ENCODE measurements at places on chromosomes 7 and 10.
A peak's percentile ranks its signal among the peaks of the same experiment; 100 is the strongest.

DNA sequence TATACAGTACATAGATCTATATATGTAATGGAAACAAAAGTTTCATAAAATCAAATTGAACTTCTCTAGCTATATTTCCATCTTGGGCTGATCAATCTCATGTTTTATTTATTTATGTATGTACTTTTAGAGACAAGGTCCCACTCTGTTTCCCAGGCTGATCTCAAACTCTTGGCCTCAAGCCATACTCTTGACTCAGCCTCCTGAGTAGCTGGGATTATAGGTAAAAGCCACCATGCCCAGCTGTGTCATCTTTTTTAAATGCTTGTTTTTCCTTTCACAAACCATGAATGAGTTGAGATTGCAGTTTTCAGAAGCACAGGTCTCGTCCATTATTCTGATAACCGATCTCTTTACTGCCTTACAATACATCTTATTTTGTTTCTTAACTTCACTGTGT lies 400.9 kb downstream of the KCNMA1 start:
- DNase-seq, result no peak

DNA sequence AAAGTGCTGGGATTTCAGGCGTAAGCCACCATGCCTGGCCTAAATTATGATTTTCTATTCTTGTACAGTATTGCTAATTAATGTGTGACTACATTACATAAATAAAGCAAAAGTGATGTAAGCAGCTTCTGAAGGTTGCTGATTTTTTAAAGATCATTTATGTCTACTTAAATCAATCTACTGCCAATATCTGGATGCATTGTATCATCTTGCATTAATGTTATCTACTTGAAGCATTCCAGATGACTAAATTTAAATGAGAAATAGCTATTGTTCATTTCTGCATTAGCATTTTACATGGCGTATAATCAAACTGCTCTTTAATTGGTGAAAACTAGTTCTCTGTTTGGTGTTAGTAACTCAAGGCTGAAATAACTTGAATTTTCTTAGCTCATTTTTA lies 37.1 kb upstream of the HIBADH start:
- no peak for DNase-seq

DNA sequence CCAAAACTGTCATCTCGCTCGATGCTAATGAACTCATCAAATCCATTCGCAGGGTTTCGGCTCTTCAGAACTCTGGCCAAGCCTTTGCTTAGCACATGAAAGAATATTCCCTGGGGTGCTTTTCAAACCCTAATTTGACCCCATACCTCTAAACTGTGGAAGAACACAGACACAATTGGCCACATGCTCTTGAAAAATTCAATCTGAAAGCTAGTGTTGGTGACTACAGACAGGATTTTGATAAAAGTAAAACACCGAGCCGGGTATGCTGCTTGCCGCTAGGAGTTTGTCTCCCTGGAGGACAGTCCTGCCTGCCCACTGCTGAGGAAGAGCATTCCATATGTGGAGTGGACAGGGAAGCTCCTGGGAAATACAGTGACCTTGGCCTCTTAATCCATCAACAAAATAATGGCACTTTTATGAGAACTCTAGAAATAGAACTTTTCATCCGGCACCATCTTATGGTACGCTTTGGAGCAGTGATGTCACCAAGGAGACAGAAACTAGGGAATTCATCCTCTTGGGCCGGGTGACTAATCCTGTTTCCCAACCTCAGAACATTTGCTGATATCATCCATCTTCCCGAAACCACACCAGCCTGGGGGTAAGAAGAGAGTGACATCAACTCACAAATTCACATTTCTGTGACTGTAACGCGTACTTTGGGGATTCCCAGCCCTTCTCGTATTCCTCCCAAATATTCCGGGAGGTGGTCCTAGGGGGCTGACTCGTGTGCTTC lies 34.2 kb downstream of the MTURN start:
- no peak for DNase-seq

GRCh38 chr10:112666094-112666493 lies 219.1 kb downstream of the VTI1A start:
- no peak for DNase-seq

- DNase-seq, result no peak
Measured at GRCh38 chr10:48885376-48885775, 54.3 kb downstream of the LRRC18 start.

DNA sequence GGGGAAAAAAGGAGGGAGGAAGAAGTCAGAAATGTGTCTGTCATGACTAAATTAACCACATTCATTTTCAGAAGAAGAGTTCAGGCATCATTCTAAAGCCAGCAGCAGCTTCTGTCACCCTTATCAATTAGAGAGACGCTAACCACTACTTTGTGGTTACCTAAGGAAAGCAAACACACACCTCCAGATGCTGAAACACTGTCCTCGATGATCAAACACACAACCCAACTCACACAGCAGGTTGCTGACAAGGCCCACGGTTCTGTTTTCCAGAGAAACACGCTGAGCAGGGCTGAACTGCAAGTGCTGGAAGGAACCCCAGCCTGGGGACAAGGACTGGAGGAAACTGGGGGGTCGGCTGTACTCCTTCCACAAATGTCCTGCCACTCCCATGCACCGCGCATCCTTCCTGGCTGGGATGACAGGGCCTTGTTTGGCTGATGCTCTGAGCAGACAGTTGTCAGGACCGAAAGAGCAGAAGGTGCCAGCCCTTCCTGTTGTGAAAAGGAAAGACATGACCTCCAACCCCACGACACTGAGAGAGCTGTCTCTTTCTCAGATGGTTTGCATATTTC lies 36.6 kb downstream of the PRKCQ start:
- DNase-seq, result peak; percentile 54

GRCh38 chr7:94396596-94396995 lies 1.9 kb downstream of the COL1A2 start:
- DNase-seq, result no peak

- no peak for DNase-seq
Measured at GRCh38 chr10:48671914-48672595, 12.6 kb upstream of the WDFY4 start.

DNA sequence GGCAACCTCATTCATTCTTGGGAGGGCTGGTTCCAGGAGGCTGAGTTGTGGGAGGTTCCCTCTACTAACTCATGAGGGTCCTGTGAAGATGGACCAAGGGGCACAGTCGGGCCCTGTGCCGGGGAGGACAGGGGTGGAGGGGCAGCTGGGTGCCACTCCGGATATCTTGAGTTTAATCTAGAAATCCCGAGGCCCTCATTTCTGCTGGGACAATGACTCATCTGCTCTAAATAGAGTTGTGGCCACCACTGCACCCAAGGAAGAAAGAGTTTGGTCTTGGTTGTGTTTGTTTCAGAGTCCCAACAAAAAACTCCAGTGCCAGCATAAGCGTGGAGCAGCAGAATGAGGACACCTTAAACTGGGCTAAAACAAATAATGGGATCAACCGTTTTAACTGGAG lies 82.4 kb downstream of the EBF3 start:
- no peak for DNase-seq

DNA sequence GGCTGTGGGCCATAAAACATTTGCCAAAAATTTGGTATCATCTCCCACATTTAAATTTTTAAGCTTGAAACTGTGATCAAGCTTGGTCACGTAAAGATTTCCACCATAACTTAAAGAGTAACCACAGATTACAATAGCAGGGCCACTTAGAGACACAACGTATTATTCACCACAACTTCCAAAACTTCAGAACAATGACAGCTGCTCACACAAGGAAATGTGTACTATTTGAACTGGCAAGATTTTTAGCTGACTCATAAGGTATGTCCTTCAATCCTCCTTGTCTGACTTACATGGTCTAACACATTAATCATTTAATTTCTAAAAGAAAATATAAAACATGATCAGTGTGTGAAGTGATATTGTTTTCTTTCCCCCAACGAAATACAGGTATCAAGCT lies 234.5 kb downstream of the PARD3 start:
- no peak for DNase-seq

DNA sequence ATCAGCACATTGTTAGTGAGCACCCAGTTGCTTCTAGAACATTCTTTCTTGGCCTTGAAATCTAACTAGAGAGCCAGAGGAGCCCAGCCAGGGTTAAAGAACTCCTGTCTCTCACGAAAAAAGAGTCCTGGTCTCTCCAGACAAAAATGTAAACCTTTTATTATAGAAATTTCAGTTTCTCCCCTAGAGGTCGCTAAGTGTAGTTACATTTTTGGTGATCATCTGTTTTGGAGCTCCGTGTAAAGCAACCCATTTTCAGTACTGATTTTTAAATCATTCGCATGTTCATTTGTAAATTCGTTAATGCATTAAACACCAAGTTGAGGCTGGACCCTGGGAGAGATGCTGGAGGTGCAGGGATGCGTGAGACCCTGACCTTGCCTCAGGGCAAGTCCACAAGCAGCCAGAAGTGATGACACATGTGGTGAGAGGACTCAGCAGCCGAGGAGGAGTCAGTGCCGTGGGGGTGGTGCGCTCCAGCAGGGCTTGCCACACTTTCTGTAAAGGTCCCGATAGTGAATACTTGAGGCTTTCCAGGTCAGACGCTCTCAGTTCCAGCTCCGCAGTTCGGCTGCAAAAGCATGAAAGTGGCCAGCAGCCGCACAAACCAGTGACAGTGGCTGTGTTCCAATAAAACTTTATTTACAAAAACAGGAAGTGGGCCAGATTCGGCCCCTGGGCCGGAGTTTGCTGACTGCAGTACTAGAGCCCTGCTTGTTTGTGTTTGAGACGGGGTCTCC lies 578.6 kb upstream of the FOXK1 start:
- no peak for DNase-seq

GRCh38 chr7:157589680-157590079 lies 252.9 kb downstream of the DNAJB6 start:
- DNase-seq, result no peak

GRCh38 chr10:79072994-79073645 lies 4.4 kb downstream of the ZMIZ1 start:
- no peak for DNase-seq

GRCh38 chr10:125846894-125847293 lies 23.5 kb downstream of the BCCIP start:
- no peak for DNase-seq

- no peak for DNase-seq
Measured at GRCh38 chr10:76736392-76736791, 901.2 kb downstream of the KCNMA1 start.

DNA sequence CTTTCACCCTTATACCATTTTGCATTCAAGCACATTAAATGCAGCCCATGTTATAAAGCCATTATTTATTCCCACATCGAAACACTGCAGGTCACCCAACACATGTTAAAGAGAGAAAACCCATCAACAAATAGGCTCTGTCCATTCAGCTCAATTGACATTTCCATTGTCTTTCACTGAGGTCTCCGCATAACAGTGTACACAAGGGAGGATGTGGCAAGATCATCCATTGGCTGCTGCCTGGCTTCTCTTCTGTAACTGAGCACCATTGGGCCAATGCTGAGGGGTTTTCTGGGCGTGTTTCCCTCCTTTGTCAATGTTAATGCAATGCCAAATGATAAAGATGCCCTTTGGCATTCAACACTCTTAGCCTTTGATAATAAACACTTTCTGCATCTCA lies 278.1 kb upstream of the SP4 start:
- DNase-seq, result no peak

GRCh38 chr10:99782447-99783286 lies at the start of gene ABCC2:
TSS of gene ABCC2 (plus strand) at chr10:99782640. CDS start at chr10:99782845, 205 bp downstream.
- no peak for DNase-seq

DNA sequence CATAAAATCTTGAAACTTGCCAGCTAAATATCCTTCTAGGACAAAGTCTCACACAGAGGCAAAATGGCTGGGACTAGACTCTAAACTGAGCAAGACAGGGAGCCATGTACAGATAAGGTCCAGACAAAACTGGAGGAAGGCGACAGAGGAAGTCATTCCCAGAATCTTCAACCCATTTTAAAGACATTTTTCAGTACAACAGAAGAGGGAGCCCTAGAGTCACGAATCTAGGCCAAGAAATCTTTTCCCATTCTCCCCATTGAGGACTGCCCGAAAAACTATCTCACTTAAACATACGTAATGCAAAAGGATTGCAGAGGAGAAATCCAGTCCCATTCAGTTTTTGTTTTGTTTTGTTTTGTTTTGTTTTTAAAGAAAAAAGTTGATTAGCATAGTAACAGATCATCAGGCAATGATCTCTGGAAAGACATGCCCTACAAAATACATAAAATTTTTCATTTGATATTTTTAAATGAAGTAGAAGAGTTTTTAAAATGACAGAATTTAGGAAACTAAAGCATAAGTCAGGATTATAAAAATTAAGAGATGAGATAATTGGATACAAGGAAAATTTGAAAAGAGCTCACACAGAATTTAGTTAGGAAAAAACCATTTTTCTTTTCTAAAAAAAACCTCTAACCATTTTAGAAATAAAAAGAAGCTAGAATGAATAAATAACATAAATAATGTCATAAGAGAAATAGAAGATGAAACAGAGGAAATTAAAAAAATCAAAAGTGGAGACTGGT lies 16.9 kb upstream of the PRF1 start:
- no peak for DNase-seq

GRCh38 chr7:150879345-150879744 lies 27.0 kb downstream of the AOC1 start:
- no peak for DNase-seq

GRCh38 chr10:14884082-14884481 lies 5.4 kb downstream of the SUV39H2 start:
- no peak for DNase-seq

GRCh38 chr7:134302120-134302519 lies 14.6 kb downstream of the SLC35B4 start:
- no peak for DNase-seq

DNA sequence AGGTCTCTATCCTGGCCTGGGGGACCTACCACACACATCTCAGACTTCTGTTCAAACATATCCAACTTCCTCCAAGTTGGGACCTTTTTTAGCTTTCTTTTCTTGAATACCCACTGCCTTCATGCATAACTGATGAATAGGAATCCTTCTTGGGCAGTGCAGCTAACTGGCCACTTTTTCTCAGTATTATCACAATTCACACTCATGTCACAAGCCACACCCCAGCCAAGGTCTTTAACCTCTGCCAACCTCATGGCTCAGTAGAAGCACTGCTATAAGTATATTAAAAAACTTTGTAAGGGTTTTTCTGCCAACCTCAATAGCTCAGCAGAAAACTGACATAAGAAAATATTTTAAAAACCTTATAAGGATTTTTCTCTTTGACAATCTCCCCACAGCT lies 44.5 kb downstream of the HHEX start:
- DNase-seq, result no peak

DNA sequence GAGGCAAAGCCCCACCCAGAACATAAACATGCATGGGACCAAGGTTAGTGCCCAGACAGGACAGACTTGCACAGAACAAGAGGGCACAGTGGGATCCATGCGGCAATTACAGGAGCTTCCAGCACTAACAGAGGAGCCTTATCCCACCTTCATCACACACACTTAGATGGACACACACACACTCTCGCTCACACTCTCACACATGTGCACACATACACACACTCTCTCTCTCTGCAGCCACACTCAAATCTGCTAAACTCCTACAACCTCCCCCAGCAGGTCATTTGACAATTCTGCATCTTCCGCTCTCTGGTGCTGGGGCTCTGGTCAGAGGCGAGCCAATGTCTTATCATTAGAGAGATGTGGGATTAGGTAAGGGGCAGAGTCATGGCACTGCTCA lies 120.5 kb downstream of the UBE2H start:
- no peak for DNase-seq

- no peak for DNase-seq
Measured at GRCh38 chr7:1104516-1105179, 16.7 kb downstream of the GPER1 start.

- no peak for DNase-seq
Measured at GRCh38 chr7:2614631-2615330, 17.0 kb upstream of the TTYH3 start.

Data from activated CD4-positive, alpha-beta T cell treated with anti-CD3 and anti-CD28 coated beads for 4 hours (primary cell).